ENCODE measurements at places on chromosomes 12 and 14. TPM values are rescaled to one million over a fixed set of nuclear protein-coding genes. Genes with fewer than 3 reads are reported as not detected.

IKBIP gene
- 7.4 TPM for total RNA-seq

EPYC gene
- total RNA-seq, result not detected

SCYL2 gene
- total RNA-seq, result 34.1 TPM

TROAP gene
- 0.86 TPM for total RNA-seq

KRT6C gene
- not detected for total RNA-seq

ITGB7 gene
- 5.0 TPM for total RNA-seq

HOXC11 gene
- not detected for total RNA-seq

PTHLH gene
- not detected for total RNA-seq

SART3 gene
- total RNA-seq, result 23.0 TPM

ADGRD1 gene
- 4.7 TPM for total RNA-seq

STYK1 gene
- total RNA-seq, result not detected

AMHR2 gene
- 0.73 TPM for total RNA-seq

EIF2S3B gene
- total RNA-seq, result 1.4 TPM

AHNAK2 gene
- 5.0 TPM for total RNA-seq

SERPINA10 gene
- 128 TPM for total RNA-seq

PLEKHH1 gene
- total RNA-seq, result 2.9 TPM

TOX4 gene
- 32.9 TPM for total RNA-seq

NTF3 gene
- total RNA-seq, result 4.0 TPM

FAM216A gene
- 9.9 TPM for total RNA-seq

GALC gene
- 23.5 TPM for total RNA-seq

SDR9C7 gene
- not detected for total RNA-seq

KRT83 gene
- not detected for total RNA-seq

DTX1 gene
- 51.2 TPM for total RNA-seq

GLIPR1L1 gene
- not detected for total RNA-seq

CCDC184 gene
- total RNA-seq, result not detected

IQSEC3 gene
- total RNA-seq, result 0.64 TPM

RASAL1 gene
- total RNA-seq, result 0.19 TPM

GPRC5A gene
- total RNA-seq, result 0.46 TPM

ACTN1 gene
- total RNA-seq, result 101 TPM

WASHC3 gene
- total RNA-seq, result 24.6 TPM

HOXC12 gene
- not detected for total RNA-seq

Measured in right lobe of liver (tissue), 6 donors.